ENCODE measurements at places on chromosomes 1 and 21.

DNA sequence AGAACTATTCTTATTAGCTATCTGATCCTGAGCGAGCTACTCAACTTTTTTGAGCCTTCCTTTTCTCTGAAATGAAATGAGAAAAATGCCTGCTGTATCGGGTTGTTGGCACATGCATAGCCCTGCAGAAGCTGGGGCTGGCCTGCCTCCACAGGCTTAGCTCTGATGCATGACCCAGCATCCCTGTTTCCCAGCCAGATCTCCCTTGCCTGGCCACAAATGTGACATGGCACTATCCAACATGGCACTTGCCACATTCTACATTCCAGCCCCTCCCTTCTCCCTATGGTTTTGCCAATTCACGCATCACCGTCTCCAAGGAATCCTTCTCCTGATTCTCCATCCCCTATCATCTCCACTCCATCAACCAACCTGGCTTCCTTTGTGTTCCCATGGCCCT lies 13.8 kb downstream of the RNU5D-1 start:
- no peak for DNase-seq

GRCh38 chr1:28208818-28209441 lies 23.9 kb downstream of the DNAJC8 start:
- no peak for DNase-seq

DNA sequence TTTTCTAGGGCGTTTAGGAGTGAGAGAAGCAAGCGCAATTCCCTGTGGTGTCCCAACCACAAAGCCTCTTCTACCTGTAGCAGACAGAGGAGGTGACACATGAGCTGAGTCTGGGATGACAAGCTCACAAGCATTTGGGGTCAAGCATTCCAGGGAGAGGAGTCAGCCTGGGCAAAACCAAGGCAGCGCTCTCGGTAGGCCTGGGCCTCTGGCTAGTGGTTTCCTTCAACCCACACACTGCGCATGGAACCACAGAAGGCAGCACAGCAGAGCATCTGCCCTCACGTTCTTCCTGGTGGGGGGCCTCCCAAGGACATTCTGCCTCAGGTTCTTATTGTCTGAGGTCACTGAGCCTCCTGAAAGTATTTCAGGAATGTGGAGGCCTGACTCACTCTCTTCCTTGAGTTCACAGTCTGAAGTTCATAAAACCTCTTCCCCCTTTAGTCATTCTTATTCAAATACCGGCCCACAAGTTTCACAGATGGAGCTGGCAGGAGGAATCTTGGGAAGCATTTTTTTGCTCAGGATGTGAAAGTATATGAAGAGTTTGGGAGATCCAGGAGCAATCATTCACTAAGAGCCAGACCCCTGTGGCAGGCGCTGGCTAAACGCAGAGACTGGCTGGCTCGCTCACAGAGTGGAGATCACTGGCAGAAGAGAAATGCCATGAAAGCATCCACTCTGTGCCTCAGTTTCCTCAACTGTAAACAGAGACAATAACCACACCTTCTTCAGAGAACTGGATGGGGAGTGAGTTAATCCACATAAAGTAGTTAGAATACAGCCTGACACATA lies 26.8 kb downstream of the CCN1 start:
- no peak for DNase-seq

- no peak for DNase-seq
Observed at GRCh38 chr1:6645018-6645417, 20.4 kb downstream of the THAP3 start.

- DNase-seq: no peak
Observed at GRCh38 chr1:110490791-110491451, 28.1 kb downstream of the KCNA10 start.

DNA sequence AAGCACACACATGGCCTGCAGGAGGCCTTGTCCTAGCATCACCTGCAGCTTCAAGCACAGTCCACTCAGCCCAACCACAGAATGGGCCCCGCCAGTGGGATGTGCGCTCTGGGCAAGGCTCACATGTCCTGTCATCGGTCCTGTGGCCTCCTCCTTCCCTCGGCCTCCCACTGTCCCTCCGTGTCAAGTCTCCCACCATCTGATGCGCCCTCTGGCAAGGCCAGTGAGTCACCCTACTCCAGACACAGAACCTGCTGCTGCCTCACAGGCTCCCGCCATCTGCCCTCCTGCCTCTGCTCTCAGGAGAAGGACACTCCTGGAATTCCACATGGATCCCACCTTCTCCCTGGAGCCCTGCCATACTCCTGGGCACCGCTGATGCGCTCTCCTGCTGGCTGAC lies 14.2 kb downstream of the KCNAB2 start:
- DNase-seq: no peak
